Activated T-cell treated with anti-CD3 and anti-CD28 coated beads, Interleukin-2, amount 50 U/mL, for 48 hours (primary cell): ENCODE measurements at places on chromosomes 5 and 9.
A peak's percentile ranks its signal among the peaks of the same experiment; 100 is the strongest.

DNA sequence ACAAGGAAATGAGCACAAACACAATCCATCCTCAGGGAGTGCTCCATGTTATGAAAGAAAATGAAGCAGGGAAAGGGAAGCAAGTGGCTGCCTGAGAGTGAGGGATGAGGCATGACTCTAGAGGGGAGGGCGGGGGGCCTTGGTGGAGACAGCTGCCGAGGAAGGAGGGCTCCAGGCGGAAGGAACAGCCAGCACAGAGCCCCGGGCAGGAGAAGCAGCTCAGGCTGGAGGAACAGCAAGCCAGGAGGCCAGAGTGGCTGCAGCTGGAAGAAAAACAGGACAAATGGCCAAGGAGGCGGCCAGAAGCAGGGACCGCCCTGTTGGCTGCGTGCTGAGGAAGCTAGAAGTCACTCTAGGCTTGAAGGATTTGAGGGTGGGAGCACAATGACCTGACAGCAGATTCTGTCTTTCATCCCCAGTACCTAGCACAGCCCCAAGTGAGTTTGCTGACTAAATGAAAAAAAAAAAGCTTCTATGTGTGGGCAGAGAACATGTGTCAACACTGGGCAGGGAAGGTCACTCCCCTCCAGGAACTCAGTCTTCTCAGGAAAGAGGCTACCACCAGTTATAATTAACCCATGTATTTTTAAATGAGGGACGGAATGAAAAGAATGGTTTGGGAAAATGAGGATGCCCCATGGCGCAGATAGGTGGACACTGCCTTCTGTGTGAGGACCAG is 142.8 kb downstream of the DCP2 start:
- DNase-seq = no peak

- DNase-seq = no peak
These were observed 40.7 kb downstream of the SECISBP2 start for GRCh38 chr9:89358985-89359384.

- no peak for DNase-seq
These were observed 185.9 kb downstream of the DAB2IP start for GRCh38 chr9:121837113-121837961.

GRCh38 chr9:86282979-86283535 is 719 bp upstream of the ISCA1 start:
- no peak for DNase-seq

DNA sequence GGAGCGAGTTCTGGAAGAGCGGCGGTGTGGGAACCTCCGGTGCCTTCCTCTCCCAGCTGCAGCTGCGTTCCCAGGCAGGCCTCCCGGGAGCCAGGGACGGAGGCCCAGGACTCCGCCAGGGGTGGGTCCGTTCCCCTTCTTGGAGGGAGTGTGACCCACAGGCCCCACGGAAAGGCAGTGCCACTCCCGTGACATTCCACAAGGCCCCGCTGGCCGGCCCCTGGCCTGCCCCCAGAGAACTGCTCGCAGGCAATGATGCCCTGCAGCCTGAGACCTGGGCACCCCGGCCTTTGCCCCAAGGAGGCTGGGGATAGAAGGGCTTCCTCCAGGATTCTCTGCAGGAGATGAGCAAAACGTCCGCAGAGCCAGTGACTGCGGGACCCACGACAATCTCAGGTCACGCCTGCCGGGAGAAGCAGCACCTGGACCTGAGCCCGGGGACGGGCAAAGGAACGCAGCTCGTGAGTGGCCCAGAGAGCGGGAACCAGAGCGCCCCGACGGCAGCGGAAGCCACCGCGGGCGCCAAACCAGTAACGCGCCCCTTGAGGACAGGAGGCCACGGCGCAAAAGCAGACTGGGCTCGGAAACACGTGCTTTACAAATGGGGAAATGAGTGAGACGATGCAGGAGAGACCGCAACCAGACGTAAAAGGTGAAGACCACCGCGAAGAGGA is 9.3 kb downstream of the OBP2B start:
- DNase-seq = peak; percentile 78

- no peak for DNase-seq
These were observed 76.5 kb downstream of the SH3PXD2B start for GRCh38 chr5:172377856-172378255.

- no peak for DNase-seq
These were observed 57.4 kb downstream of the ATPSCKMT start for GRCh38 chr5:10192309-10192708.
